ENCODE measurements at places on chromosomes 11 and 22.

GRCh38 chr11:127616158-127616557 is 615.6 kb upstream of the KIRREL3 start:
- no peak for DNase-seq

DNA sequence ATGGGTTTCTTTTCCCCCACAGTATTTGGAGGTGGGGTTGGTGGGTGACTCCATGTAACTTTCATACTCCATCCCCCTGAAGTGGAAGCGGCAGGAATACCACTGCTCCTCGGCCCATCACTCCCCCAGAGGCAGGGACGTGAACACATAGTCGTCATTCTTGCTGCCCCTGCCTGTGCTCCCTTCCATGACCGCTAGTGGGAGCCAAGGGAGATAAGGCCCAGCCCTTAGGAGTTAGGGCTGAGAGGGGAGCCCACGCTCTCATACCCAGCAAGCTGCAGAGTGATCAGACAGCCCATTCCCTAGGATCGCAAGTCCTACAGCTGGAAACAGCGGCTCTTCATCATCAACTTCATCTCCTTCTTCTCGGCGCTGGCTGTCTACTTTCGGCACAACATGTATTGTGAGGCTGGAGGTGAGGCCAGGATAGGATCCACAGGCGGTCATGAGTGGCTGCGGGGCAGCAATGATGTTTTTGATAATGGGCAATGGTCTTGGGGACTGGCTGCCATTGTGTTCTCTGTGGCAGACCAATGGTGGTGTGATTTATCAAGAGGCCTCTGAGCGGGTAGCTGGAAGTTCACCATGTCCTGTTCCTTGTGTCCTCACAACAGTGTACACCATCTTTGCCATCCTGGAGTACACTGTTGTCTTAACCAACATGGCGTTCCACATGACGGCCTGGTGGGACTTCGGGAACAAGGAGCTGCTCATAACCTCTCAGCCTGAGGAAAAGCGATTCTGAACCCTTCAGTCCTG is 15.9 kb downstream of the RHOG start:
- DNase-seq: peak; percentile 51

DNA sequence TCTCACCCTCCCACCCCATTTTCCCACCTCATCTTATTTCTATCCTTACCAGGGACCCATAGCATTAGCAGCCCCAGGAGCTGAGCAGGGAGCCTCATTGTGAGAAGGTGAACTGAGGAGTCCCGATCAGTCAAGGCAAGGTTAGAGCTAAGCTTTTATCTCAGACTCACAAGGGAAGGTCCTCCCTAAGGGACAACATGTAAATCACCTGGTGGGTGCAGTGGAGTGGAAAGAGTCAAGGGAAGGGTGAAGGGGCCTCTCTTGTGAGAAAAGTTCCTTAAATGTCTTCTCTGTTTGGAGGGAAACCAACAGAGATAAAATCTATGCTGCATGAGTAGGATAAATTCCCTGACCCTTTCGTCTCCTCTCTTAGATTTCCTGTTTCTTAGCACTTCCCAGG is 85.9 kb downstream of the GAB4 start:
- DNase-seq: no peak

- no peak for DNase-seq
These were observed 20.2 kb upstream of the SEPTIN5 start for GRCh38 chr22:19693981-19694670.

- no peak for DNase-seq
These were observed 15.8 kb downstream of the RAB36 start for GRCh38 chr22:23161029-23161428.

GRCh38 chr11:46611526-46612304 is 5.3 kb downstream of the HARBI1 start:
- DNase-seq: no peak

DNA sequence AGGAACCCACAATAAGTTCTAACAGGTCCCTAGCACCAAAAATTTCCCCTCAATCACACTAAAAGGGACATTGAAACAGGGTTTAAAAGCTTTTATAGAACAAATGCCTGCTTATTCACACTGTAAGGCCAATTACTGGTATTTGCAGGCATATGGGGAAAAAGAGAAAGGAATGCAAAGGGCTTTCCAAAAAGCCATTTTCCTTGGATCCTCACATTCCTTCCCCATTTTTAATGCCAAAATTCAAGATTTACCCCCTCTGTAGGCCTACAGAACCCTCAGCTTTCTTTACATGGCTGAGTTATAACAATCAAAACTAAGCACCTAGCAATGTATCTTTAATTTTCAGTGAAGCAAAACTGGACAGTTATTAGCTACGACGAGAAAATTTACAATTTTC is 102.0 kb downstream of the SBF2 start:
- DNase-seq: no peak

DNA sequence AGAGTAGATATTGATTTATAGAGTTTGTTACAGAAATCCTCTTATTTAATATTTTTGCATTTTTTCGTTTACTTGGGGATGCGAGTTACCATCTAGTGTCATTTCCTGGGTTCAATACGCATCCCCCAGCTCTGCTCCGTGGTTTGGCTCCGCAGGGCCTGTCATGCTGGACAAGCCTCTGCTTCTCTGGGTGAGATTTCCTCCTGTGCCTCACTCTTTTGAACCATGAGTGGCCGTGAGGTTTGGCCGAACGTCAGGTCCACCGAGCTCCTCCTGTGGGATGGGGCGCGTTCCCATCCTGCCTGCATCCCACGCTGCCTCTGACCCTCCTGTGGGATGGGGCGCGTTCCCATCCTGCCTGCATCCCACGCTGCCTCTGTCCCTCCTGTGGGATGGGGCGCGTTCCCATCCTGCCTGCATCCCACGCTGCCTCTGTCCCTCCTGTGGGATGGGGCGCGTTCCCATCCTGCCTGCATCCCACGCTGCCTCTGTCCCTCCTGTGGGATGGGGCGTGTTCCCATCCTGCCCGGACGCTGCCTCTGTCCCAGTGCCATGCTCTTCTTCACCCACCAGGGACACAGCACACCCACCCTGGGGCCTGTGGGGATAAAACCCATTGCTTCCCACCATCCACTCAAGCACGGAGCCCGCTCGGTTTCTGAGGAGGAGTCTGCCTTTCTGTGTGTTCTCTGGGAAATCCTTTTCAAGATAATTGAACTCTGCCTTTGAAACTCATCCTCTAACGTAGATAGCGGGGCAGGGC is 506.8 kb downstream of the BRD1 start:
- DNase-seq: no peak

DNA sequence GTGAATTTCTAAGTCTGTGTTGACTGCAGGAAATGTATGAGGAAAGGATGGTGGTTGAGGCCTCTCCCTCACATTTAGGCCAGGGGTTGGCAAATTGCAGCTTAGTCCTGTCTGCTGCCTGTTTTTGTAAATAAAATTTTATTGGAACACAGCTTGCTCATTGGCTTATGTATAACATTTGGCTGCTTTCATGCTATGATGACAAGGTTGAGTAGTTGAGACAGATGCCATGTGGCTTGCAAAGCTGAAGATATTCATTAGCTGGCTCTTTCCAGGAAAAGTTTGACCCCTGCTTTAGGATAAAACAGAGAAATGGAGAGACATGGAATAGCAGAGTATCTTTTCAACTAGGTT is 46.2 kb downstream of the BCR start:
- no peak for DNase-seq

GRCh38 chr11:6404342-6405051 is 14.2 kb downstream of the SMPD1 start:
- DNase-seq: no peak

- no peak for DNase-seq
These were observed 8.3 kb downstream of the MUC2 start for GRCh38 chr11:1082728-1083620.

- DNase-seq: no peak
These were observed 13.5 kb upstream of the CASTOR1 start for GRCh38 chr22:30302810-30303138.

- DNase-seq: no peak
These were observed 116.2 kb downstream of the NECTIN1 start for GRCh38 chr11:119612814-119613213.

DNA sequence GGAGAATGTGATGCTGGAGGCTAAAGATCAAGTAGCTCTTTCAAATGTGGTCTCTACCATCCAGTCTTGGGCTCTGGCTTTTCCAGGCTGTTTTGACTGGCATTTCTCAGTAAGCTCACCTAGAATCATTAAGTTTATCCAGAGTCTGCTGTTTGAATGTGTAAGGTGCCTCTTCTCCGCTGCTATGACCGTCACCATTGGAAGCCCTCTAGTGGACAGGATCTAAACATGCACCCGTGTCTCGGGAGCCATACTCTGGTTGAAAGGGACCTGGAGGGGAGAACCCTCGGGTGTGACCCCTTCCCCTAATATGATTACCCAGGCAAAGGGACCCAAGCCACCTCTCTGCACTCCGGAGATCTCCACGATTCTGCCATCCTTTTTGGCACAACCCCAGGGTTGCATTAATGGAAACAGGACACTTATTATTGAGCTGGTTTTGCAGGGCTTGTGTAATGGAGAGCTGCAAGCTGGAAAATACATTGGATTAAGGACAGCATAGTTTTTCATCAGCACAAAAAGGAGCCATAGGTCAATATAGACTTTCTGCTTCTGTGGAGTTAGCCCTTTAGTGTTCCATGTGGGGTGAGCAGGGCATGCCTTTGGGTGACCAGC is 191.0 kb upstream of the LARGE1 start:
- DNase-seq: no peak

DNA sequence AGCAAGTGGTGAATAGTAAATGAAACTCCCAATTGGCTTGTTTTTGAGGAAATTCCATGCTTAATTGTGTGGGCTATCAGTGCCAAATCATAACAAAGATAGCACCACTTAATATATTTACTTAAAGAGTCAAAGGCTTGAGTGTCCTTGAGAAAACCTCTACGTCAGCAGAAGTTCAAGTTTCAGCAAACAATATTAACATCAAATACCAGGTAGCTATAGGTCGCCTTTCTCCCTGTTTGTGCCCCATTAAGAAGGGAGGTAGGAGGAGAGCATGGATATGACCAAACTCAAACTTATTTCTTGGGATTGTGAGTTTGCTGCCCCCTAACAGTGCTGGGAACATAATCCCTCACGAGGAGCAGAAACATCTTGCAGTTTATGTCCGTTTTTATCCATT is 105.6 kb upstream of the SYN3 start:
- DNase-seq: no peak

- DNase-seq: no peak
These were observed 23.2 kb downstream of the P2RY2 start for GRCh38 chr11:73241300-73241699.

DNA sequence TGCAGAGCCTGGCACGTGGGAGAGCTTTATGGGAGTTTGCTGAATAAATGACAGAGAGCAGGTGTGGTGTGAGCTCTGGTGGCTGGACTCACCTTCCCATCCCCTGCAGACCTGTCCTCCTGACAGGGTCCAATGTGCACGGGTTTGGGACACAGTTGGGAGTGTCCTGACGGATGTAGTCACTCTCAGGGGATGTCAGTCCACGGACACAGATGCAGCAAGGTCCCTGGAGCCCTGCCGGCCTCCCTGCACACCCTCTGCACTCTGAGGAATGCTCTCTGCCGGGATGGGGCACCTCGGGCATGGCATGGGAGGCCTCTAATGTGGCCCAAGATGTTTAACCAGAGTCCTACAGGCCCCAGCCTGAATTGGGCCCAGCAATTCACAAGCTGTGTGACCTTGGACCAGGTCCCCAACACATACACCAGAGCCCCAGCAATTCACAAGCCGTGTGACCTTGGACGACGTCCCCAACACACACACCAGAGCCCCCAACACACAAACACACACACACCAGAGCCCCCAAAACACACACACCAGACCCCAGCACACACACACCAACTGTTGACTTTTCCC is 30.0 kb upstream of the RFPL3 start:
- DNase-seq: no peak

GRCh38 chr22:44861245-44861644 is 108.9 kb downstream of the ARHGAP8 start:
- no peak for DNase-seq

- DNase-seq: no peak
These were observed 16.5 kb downstream of the C22orf42 start for GRCh38 chr22:32142600-32142999.

- DNase-seq: no peak
These were observed 2.5 kb downstream of the OR2D2 start for GRCh38 chr11:6889835-6890234.

- no peak for DNase-seq
These were observed 205.7 kb upstream of the NAV2 start for GRCh38 chr11:19506816-19507486.

DNA sequence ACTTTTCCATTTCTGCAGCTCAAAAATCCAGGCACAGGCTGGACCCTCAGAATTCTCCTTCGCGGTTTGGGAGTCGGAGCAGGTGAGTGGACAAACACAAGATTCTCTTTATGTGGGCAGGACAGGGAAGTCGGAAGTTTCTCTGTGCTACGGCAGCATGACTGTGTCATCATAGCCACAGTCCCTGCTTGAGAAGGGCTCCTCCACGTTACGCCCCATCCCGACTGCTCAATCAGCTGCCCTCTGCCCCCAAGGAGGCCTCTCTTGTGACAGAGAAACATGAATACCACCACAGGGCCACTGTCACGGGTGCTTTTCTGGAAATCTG is 89.0 kb upstream of the SHISAL1 start:
- DNase-seq: no peak

GRCh38 chr11:26194881-26195280 is 137.0 kb upstream of the ANO3 start:
- no peak for DNase-seq

DNA sequence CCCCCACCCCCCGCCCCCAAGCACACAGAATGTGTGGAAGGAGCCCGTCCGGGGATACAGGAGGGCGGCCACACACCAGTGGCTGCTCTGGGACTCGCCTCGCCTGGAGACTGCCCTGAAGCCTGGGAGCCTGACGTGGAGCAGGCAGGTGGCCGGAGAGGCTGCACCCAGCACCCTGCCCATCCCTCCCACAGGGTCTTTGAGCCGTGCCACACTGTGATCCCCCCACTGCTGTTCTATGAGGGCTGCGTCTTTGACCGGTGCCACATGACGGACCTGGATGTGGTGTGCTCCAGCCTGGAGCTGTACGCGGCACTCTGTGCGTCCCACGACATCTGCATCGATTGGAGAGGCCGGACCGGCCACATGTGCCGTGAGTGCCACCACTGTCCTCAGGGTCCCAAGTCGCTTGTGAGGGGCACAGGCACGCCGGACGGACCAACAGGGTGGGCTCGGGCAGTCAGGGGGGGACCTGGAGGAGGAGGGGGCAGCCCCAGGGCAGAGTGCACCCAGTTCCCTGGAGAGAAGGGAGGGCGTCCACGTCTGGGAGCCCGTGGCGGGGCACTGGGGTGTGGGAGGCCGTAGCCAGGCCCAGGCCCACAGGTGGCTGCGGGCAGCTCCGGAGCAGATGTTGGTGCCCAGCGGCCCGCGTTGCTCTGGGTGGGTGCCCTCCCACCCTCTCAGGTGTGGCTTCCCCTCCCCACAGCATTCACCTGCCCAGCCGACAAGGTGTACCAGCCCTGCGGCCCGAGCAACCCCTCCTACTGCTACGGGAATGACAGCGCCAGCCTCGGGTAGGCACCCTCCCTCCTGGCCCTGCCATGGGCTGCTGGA is 27.0 kb upstream of the MUC5B start:
- no peak for DNase-seq
